ENCODE measurements at places on chromosomes 3 and 15. TPM values are rescaled to one million over a fixed set of nuclear protein-coding genes. Genes with fewer than 3 reads are reported as not detected.

- peaks cover 5% of the 10 kb centered on the region for H3K36me3 ChIP-seq
- DNase-seq = no peak
- no peak overlapping the region for H3K27ac ChIP-seq
- no peaks in the 10 kb centered on the region for H3K4me1 ChIP-seq
Observed at GRCh38 chr15:67556976-67557570, 14.6 kb downstream of the MAP2K5 start.

- H3K4me3 ChIP-seq = no peak overlapping the region
- no peaks in the 10 kb centered on the region for H3K36me3 ChIP-seq
- peaks cover 3% of the 10 kb centered on the region for H3K27me3 ChIP-seq
- no peak overlapping the region for H3K27ac ChIP-seq
- no peaks in the 10 kb centered on the region for H3K4me1 ChIP-seq
Observed at GRCh38 chr3:102906818-102907217, 472.0 kb downstream of the ZPLD1 start.

GRCh38 chr3:48789665-48790064 lies 58.0 kb downstream of the PRKAR2A start:
- DNase-seq = no peak
- peaks cover 11% of the 10 kb centered on the region for H3K36me3 ChIP-seq
- H3K27ac ChIP-seq = no peak overlapping the region
- H3K4me3 ChIP-seq = no peak overlapping the region
- H3K4me1 ChIP-seq = no peaks in the 10 kb centered on the region

ROPN1 gene
- not detected for total RNA-seq

NUSAP1 gene
- total RNA-seq = 256 TPM

DNA sequence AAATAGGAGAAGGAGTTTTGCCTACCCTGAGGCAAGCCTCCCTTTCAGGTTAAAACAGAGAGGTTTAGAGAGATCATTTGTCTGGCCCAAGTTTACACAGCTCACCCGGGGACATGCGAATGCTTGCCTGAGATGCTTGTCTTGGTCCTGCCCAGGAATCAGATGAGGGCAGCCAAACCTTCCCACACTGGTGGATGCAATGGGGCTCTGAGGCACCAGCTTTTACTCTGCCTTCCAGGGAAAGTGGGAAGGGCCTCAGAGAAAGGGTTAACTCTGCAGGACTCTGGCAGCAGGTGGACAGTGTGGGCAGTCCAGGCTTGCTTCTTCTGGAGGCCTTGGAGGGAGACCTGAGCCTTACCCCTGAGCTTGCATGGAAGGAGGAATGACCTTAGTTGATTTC lies 90.0 kb downstream of the LRRK1 start:
- no peaks in the 10 kb centered on the region for H3K27me3 ChIP-seq
- 0 out of 2 replicates have a peak, but pooled peaks cover 9% of the 10 kb centered on the region for H3K4me1 ChIP-seq
- H3K27ac ChIP-seq = no peak overlapping the region
- no peaks in the 10 kb centered on the region for H3K36me3 ChIP-seq
- no peak overlapping the region for H3K4me3 ChIP-seq

- H3K27ac ChIP-seq = no peak overlapping the region
- no peak for DNase-seq
- peaks cover 5% of the 10 kb centered on the region for H3K4me1 ChIP-seq
Observed at GRCh38 chr3:106229495-106230278, 360.9 kb upstream of the CBLB start.

- no peaks in the 10 kb centered on the region for H3K27me3 ChIP-seq
- H3K4me1 ChIP-seq = no peaks in the 10 kb centered on the region
- H3K4me3 ChIP-seq = no peak overlapping the region
- H3K27ac ChIP-seq = no peak overlapping the region
- DNase-seq = no peak
- H3K36me3 ChIP-seq = no peaks in the 10 kb centered on the region
Observed at GRCh38 chr3:177787279-177788041, 590.2 kb upstream of the TBL1XR1 start.

DNA sequence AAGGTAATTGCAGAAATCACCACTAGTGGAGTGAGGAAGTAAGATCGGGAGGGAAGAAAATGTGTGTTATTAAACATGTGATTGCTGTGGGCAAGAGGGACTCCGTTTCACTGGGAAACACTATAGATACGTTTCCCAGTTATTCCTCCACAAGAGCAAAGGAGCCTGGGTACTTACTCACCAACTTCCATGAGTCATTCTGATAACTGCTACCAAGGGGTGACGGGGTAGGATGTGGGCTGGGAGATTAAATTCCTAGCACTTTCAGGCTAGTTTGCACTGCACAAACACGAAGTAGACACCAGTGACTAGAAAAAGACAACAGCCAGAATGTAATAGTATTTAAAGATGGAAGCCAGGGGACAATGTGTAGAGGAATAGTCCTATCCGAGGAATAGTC lies 812.9 kb upstream of the CFAP20DC start:
- no peak overlapping the region for H3K27ac ChIP-seq
- no peaks in the 10 kb centered on the region for H3K4me1 ChIP-seq
- H3K27me3 ChIP-seq = no peaks in the 10 kb centered on the region
- no peak overlapping the region for H3K4me3 ChIP-seq

GRCh38 chr3:43905157-43905556 lies 214.4 kb downstream of the ABHD5 start:
- H3K27ac ChIP-seq = no peak overlapping the region
- H3K4me3 ChIP-seq = no peak overlapping the region
- no peaks in the 10 kb centered on the region for H3K4me1 ChIP-seq
- H3K36me3 ChIP-seq = no peaks in the 10 kb centered on the region

DNA sequence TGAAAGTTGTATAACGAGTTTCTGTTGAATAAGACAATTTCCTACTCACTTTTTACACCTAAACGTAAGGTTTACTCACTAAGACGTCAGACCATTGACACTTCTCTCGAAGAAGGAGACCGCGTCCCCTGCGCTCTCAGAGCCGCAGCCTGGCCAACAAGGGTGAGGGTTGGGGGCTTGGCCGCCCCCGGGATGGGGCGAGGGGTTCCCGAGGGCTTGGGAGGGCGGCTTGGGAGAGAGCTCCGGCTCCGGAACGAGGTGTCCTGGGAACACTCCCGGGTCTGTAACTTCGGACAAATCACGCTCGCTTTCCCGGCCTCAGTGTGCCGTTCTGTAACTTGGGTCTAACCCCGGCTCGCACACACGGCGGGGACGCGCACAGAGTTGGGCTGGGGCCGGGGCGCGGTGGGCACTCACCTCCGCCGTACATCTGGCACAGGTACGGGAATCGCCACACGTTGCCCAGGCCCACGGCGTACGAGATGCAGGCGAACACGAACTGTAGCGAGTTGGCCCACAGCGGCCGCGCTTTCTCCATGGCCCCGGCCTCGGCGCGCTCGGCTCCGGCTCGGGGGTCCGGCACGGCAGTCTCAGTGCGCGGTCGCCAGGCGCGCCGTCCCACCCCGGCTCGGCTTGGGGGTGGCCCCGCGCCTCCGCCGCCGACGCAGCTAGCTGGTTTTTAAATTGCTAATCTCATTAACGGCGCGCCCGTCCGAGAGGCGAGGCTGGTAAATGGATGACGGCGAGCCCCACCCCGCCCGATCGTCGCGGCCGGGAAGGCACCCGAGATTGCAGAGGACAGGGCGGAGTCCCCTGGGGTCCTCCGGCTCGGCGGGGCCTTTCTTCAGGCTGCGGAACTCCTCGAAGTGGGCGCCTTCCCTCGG lies at the start of gene SLC6A20:
Gene SLC6A20 (minus strand): TSS at position 655 of the 884 bp plus-strand sequence. CDS start 117 bp downstream, at position 538.
- H3K4me1 ChIP-seq = no peaks in the 10 kb centered on the region
- DNase-seq = no peak
- H3K36me3 ChIP-seq = no peaks in the 10 kb centered on the region
- H3K27me3 ChIP-seq = no peaks in the 10 kb centered on the region
- no peak within 1 kb of the TSS for H3K4me3 ChIP-seq

CERS3 gene
- 0.05 TPM for total RNA-seq

- H3K4me1 ChIP-seq = peaks cover 9% of the 10 kb centered on the region
- no peak overlapping the region for H3K4me3 ChIP-seq
- no peaks in the 10 kb centered on the region for H3K27me3 ChIP-seq
- H3K27ac ChIP-seq = no peak overlapping the region
Observed at GRCh38 chr15:59933607-59934006, 70.5 kb upstream of the FOXB1 start.

- H3K4me1 ChIP-seq = no peaks in the 10 kb centered on the region
- no peaks in the 10 kb centered on the region for H3K36me3 ChIP-seq
- H3K27me3 ChIP-seq = peaks cover 12% of the 10 kb centered on the region
- no peak for DNase-seq
- H3K4me3 ChIP-seq = no peak overlapping the region
- H3K27ac ChIP-seq = no peak overlapping the region
Observed at GRCh38 chr3:21544076-21544462, 206.9 kb downstream of the ZNF385D start.

GOLGA8J gene
- total RNA-seq = not detected

CYP1A1 gene
- total RNA-seq = not detected

FBLN2 gene
- total RNA-seq = not detected

GRCh38 chr3:102510663-102511062 lies 75.8 kb downstream of the ZPLD1 start:
- no peak overlapping the region for H3K27ac ChIP-seq
- H3K4me3 ChIP-seq = no peak overlapping the region
- peak; percentile 42 for DNase-seq
- no peaks in the 10 kb centered on the region for H3K36me3 ChIP-seq

C3orf70 gene
- 11.7 TPM for total RNA-seq

C3orf85 gene
- total RNA-seq = not detected

DNA sequence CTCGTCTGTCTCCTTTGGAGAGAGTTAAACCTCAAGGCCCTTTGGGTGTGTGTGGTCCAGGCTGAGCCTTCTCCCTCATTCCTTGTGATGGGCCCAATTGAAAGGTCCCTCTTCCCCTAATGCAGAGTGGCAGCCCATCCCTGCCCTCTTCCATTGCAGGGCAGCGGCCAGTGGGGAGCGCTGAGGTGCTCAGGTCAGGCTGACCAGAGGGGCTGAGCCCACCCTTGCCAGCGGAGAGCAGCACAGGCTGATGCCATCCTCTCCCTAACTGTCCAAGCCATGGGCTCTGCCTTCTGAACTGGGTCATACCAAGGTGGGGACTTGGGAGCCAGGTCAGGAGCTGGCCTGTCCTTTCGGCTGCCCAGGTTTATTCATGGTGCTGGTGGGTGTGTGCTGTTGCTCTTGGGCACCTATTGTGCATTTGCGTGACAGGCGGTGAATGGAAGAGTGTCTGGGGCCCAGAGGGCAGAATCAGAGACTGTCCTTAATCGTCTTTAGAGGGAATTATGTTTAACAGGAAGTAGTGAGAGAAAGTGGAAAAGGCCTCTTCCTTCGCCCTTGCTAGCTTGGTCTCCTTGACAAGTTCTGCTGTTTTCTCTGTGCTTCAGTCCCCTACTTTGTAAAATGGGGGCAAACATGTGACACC lies 96.9 kb downstream of the VGLL4 start:
- H3K36me3 ChIP-seq = no peaks in the 10 kb centered on the region
- no peak overlapping the region for H3K27ac ChIP-seq
- no peak overlapping the region for H3K4me3 ChIP-seq
- DNase-seq = no peak
- H3K27me3 ChIP-seq = no peaks in the 10 kb centered on the region

DNA sequence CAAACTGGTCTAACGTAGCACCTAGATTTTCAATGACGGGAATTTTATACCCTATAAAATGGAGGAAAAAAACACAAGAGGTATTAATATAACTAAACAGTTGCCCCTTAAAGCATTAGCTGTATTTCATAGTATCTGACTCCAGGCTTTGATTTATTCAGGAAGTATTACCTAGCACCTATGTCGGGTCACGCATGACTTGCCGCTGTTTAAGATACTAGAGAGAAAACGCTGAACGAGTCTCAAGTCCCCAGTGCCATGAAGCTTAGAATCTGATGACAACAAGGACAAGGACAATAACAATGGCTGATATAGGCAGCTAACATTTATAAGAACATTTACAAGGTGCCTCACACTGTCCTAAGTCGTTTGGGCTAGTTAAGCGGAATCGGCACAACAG lies 1.9 kb downstream of the SNRPA1 start:
- H3K4me1 ChIP-seq = peaks cover 7% of the 10 kb centered on the region
- no peaks in the 10 kb centered on the region for H3K27me3 ChIP-seq
- H3K4me3 ChIP-seq = peak overlapping the region; percentile 94
- H3K27ac ChIP-seq = no peak overlapping the region

- H3K36me3 ChIP-seq = no peaks in the 10 kb centered on the region
- no peak overlapping the region for H3K27ac ChIP-seq
- H3K4me1 ChIP-seq = no peaks in the 10 kb centered on the region
- peak; percentile 12 for DNase-seq
- no peaks in the 10 kb centered on the region for H3K27me3 ChIP-seq
- H3K4me3 ChIP-seq = no peak overlapping the region
Observed at GRCh38 chr3:166955201-166955939, 424.7 kb downstream of the ZBBX start.

- peak overlapping the region; percentile 80 for H3K4me3 ChIP-seq
- peaks cover 17% of the 10 kb centered on the region for H3K36me3 ChIP-seq
- H3K27me3 ChIP-seq = no peaks in the 10 kb centered on the region
- peaks cover 66% of the 10 kb centered on the region for H3K4me1 ChIP-seq
- peak overlapping the region; percentile 98 for H3K27ac ChIP-seq
Observed at GRCh38 chr3:139537795-139538621, 1.5 kb downstream of the RBP1 start.

UPK1B gene
- not detected for total RNA-seq

DNA sequence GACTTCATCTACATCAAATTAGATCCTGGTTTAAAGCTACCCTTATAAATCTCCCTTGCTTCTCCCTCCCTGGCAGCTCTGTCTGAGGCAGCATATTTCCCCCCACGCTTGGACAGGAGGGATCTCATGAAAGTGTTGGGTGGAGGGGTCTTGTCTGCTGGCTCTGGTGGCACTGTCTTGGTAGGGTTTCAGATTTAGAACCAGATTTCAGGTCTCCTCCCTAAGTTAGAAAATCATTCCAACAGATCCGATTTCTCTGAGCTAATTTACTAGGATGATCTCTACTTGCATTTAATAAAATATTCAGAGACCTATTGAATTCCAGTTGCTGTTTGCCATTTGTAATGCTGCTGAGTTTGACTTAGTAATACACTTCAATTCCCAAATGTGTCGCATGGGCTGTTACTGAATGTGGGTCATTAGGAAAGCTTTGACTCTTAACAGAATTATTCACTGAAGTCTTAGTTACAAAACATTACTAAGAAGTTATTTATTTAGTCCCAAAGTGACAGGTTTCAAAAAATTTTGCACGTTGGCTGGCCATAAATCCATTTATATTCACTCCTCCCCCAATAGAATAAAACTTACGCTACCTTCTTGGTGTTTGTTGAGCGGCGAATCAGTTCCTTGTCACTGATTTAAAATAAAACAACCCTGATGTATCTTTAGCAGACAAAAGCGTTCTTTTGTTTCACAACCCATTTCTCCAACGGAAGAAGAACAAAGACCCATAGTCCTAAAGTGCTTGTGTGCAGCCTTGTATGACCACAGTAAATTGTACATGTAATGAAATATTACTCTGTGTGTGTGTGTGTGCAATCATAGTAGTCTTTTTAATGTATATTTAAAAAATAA lies 84.5 kb downstream of the TRAK1 start:
- peaks cover 8% of the 10 kb centered on the region for H3K4me1 ChIP-seq
- no peak overlapping the region for H3K27ac ChIP-seq
- no peaks in the 10 kb centered on the region for H3K36me3 ChIP-seq

- H3K4me1 ChIP-seq = peaks cover 32% of the 10 kb centered on the region
- H3K36me3 ChIP-seq = no peaks in the 10 kb centered on the region
- H3K27me3 ChIP-seq = no peaks in the 10 kb centered on the region
Observed at GRCh38 chr15:98727115-98728040, 79.0 kb downstream of the IGF1R start.

Measured in SJCRH30 (cell line).